ENCODE measurements at places on chromosomes 4 and X.

GRCh38 chrX:109448282-109448938, 33.5 kb downstream of the GUCY2F start:
- no peak for DNase-seq

DNA sequence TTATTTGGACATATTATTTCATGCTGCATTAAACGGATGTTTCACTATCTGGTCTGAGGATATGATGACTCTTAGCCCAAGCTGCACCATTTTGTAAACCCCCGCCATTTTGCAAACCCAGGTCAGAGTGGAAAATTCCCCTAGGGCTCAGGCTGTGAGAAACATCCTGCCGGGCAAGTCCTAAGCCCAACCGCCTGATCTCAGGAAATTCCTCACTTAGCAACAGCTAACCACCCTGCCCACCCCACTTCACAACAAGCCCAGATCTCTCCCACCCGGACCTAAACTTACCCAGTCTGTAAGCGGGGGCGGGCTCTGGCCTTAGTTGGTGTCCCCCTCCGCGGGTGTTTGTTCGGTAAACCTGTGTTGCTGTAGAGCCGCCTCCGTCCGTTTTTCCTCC, 2747.1 kb downstream of the PCDH7 start:
- DNase-seq = no peak

DNA sequence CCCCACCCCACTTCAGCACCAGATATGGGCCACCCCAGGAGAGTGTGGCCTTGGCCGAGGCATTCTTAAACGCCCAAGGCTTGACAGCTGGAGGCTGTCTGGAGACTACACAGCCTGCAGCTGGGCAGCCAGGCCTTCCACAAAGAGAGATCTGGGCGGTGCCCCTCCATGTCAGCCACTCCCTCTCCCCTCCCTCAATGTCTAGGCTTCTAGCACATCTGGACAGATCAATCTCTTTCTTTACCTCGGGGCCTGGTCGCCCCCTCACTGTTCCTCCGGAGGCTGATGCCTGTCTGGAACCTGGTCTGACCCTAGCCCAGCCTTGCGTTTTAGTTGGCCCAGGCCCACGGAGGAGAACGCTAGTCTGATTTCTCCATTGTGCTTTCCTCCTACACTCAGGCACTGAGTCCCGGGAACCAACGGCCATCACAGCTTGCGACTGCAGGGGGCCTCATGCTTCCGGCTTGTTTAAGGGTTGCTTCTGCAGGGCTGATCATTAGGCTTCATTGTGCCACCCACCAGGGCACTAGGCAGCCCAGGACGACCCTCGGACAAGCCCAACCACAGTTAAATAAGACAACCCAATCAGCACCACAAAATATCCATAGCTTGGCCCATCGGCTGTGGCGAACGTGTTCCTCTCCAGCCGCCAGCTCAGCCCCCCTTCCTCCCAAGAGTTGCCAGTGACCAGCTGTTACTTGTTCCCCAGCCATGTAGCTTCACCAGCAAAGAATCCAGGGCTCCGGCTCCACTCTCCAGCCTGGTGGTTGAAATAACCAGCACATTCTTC, 200.6 kb downstream of the BCOR start:
- DNase-seq = peak; percentile 26

GRCh38 chr4:52837716-52838558, 24.2 kb upstream of the RASL11B start:
- no peak for DNase-seq

DNA sequence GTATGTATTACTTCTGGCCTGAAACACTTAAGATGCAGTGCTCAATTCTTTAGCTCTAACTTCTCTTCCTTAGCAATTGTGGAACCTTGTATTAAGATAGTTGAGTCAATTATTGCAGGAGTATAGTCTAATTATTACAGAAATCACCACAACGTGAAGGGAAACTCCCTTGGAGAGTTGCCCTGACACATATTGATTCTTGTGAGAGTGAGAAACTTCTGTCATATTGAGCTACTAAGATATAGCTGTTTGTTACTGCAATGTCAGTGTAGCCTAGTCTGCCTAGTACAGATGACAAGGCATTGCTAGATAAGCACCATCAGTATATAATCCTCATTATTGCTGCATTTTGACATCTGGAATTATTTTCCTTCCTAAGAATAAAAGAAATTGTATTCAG, 82.7 kb upstream of the TEX13C start:
- DNase-seq = no peak

DNA sequence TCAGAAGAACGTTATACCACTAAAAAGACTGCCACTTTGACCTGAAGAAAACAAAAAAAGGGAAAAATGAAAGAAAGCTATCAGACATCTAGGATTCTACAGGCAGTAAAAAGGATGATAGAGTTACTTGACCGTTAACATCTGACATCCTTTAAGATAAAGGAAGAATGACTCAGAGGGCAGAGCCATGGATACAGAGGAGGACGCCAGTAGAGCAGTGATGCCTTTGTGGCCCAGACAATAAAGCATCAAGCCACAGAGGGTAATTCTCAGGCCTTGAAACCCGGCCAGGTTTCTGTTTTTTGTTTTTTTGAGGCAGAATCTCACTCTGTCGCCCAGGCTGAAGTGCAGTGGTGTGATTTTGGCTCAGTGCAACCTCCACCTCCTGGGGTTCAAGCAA, 9.5 kb upstream of the BEX1 start:
- no peak for DNase-seq

DNA sequence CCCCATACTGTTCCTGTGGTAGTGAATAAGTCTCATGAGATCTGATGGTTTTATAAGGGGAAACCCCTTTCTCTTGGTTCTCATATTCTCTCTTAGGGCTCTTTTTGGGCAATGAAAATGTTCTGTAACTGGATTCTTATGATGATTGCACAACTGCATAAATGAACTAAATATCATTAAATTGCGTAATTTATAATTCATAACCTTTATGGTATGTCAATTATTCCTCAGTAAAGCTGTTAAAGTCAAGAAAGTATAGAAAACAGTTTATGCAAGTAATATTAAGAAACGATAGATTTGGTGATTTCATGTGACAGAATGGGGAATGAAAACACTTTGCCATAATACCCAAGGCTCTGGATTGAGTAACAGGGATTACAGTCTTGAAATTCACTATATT, 33.5 kb upstream of the SPANXD start:
- no peak for DNase-seq

- no peak for DNase-seq
Measured at GRCh38 chr4:37995981-37996775, 36.0 kb downstream of the PTTG2 start.

GRCh38 chrX:139931646-139932072, 1.2 kb downstream of the ATP11C start:
- DNase-seq = no peak

GRCh38 chr4:183920512-183920911, 15.4 kb downstream of the STOX2 start:
- no peak for DNase-seq

GRCh38 chr4:71379126-71379525, 40.3 kb downstream of the SLC4A4 start:
- no peak for DNase-seq

DNA sequence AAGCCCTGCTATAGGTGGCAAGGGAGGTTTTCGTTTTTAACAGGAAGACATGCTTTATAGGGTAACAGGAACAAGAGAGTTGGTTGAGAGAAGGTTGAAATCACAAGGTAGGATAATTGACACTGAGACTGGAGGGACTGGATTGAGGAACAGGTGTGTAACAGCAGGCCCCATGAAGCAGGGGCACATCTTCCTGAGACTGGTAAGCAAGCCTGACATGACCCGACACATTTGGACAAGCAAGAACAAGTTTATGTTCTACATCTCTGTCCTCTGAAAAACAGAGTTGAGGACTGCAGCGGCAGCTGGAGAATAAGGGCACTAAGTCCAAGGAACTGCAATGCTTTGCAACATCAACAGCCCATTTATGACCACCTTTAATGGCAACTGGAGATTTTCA, 5.2 kb downstream of the RPS4X start:
- no peak for DNase-seq

DNA sequence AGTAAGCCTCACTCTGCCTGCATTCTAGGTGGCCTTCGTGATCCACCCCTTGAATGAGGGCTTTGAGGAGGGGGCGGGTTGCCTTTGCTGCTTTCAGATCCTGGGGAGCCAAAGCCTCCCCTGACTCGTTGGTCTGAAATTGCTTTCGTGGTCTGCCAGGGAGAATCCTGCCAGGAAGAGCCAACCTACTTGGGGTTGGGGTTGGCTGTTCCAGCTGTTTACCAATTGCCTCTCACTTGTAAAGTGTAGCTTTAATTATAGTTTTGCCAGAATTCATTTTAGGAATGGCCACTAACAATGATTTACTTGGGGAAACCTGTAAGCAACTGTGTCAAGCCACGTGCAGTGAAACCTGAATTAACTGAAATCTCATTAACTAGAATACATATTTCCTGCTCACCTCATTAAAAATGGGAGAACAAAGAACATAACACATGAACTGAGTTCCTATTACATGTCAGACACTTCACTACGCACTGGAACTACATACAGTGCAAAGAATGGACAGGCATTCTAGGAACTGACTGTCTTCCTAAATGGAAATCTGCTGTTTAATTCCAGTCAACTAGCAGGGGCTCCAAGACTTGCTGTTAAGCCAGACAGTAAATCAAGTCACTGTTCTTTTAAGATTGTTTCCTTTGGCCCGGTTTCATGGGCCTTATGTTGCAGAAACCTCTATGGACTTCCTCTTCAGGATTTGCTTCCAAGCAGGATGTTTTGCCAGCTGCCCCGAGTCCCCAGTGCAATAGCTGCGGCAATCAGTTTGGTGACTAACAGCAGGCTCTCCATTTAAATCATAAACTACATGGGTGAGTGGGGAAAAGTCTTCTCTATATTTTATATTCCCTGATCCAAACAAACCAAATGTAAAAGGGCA, 16.4 kb upstream of the NKRF start:
- DNase-seq = no peak

- no peak for DNase-seq
Measured at GRCh38 chr4:78150543-78150864, 93.4 kb downstream of the FRAS1 start.

Data from NCI-H526 treated with DMSO at 0.1 percent for 48 hours (cell line).